PC-3 (cell line): ENCODE measurements at places on chromosomes 5 and 9.

DNA sequence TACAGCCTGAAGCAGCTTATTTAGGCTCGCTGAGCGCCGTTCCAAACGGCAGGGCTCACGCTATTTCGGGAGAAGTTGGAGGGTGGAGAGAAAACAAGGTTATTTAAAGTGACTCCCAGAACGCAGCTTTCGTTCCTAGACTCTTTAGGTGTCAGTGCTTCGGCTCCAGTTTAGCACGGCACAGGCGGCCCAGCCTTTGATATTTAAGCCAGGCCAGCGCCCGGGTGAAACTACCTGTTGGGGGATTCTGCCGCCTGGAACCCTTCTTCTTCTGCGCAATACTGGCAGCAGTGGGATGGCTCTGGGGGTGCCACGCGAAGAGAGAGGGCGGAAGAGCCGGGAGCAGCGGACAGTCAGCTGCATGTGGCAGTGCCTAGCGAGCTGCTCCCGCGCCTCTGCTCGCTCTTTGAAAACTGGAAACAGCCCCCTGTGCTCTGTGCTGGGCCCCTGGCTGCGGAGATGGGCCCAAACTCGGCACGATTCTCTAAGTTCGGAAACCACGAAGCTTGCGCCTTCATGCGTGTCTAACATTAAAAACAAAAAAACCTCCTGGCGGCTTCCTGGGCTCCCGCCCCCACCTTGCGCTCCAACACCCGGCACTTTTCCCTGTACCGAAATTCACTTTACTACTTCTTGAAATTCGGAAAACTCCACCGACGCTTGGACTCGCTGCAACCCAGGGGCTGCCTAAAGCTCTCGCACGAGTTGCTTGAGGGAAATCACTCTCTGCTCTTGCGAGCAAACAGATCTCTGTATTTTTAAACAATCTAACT is 34.6 kb upstream of the NFIB start:
- no peak for DNase-seq

- DNase-seq = no peak
Observed at GRCh38 chr9:135879237-135879601, 28.1 kb downstream of the CAMSAP1 start.

DNA sequence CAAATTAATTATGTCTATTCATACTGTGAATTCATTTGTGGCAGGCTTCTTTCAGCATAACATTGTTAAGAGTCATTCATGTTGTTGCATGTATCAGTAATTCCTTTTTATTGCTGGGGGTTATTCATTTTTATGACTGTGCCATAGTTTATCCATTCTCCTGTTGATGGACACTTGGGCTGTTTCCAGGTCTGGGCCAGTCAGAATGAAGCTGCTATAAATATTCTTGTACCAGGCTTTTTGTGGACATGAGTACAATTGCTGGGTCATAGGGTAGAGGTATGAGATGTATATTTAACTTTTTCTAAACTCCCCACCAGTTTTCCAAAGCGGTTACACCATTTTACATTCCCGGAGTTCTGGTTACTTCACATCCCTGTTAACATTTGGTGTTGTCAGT is 13.6 kb downstream of the PRPF4 start:
- DNase-seq = no peak

- no peak for DNase-seq
Observed at GRCh38 chr5:175082866-175083590, 358.6 kb downstream of the MSX2 start.

DNA sequence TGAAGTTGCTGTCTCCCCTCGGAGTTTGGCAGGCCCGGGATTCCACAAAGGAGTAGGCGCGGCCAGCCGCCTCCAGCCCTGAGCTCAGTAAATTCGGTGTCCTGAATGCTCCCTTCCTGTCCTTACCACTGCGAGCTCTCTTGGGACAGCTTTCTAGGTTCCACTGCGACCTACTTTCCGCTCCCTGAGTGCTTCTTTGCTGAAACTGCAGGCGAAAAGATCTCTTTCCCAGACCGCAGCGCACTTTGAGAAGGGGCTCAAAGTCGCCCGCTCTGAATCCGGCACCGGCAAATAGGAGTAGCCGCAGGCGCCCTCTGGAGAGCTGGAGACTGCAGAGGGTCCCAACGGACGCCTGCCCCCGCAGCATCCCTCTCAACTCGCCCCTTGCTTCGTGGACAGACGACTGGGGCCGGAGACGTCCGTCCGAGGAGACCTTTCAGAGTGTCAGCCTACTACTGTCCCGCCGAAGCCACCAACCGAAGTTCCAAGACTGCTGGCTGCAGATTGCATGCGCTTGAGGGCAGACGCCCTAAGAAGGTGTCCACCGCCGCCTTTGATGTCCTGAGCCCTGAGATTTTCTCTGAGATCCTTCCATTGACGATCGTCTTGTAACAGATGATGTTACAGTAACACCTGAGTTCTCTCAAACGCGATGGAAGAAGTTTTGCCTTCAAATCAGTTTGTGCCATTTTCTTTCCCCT is 96.0 kb downstream of the ANXA2R start:
- DNase-seq = no peak

GRCh38 chr9:83623679-83624076 is 735 bp downstream of the IDNK start:
- DNase-seq = peak; percentile 7

DNA sequence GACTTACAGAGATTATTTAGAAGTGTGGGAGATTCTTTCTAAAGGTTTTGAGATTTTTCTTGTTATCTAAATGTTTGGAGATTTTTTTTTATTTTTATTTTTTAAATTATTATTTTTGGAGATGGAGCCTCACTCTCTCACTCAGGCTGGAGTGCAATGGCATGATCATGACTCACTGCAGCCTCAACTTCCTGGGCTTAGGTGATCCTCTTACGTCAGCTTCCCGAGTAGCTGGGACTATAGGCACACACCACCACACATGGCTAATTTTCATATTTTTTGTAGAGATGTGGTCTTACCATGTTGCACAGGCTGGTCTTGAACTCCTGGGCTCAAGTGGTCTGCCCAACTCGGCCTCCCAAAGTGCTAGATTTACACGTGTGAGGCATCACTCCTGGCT is 694.5 kb downstream of the TLE1 start:
- peak; percentile 52 for DNase-seq
